H1 (cell line): ENCODE measurements at places on chromosomes 2 and 18.

DNA sequence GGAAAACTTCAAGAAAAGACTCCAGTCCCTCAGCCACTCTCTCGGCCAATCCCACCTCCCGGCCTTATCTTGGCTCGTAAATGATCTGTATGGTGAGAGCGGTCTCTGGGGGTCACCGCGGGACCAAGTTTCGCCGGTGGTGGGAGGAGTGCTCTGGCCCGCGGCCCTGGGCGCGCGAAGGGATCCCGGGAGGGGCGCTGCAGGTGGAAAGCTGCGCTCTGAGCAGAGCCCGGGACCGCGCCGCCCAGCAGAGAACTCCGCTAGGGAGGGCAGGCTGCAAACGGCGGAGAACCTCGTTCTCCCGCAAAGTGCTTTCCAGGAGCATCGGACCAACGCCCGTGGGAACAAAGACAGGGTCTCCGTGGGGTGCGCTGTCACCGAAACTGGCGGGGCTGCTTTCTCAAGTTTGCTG, 622 bp downstream of the LRP2 start:
- H3K36me3 ChIP-seq = no peaks in the 10 kb centered on the region
- no peak overlapping the region for H3K27ac ChIP-seq
- DNase-seq = no peak
- peaks cover 11% of the 10 kb centered on the region for H3K4me1 ChIP-seq

DNA sequence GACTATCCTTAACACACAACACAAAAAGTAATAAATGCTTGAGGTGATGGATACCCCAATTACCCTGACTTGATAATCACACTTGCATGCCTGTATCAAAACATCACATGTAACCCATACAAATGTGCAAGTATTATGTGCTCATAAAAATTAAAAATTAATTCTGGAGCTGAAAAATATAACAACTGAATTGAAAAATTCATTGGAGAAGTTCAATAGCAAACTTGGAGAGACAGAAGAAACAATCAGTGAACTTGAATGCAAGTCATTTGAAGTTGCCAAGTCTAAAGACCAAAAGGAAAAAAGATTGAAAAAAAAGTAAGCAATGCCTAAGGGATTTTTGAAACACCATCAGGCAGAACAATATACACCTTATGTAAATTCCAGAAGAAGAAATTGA, 79.4 kb downstream of the FSIP2 start:
- no peaks in the 10 kb centered on the region for H3K27me3 ChIP-seq
- DNase-seq = no peak
- H3K4me3 ChIP-seq = no peak overlapping the region
- no peaks in the 10 kb centered on the region for H3K4me1 ChIP-seq
- no peaks in the 10 kb centered on the region for H3K36me3 ChIP-seq

DNA sequence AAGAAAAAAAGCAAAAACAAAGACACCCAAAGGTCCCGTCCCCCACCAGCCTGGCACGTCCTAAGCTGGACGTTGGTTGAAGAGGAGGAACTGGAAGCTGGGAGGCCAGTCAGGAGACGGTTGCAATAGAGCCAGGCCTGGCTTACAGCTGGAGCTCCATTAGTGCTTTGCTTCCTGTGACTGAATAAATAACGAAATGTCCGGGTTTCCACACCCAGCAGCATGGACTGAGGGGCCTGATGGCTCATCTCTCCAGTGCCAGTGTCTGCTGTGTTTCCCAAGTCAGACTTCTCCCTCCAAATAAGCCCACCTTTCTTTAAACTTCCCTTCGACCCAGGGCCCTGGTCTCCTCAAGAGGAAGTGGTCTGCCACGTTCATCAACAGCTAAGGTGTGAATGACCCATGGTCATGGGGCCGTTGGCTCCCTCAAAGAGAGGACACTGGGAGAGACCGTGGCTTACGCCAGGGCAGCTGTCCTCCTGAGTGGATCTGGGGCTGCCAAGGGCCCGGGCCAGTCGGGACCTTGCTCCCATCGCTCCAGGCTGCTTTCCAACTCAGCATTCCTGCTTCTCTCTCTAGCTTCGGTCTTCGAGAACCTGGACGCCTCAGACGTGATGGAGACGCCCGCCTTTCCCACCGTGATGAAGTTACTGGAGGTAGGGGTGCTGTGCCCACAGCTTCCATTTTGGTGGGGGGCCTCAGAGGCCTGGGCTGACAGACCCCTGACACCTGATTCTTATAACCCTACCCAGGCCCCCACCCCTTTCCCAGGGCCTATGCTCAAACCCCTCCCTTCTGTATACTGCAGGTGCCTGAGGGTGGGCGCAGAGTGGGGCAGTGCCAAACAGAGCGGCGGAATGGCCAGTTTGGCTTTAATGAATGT, 44.9 kb downstream of the MYO7B start:
- H3K4me1 ChIP-seq = no peaks in the 10 kb centered on the region
- peak; percentile 33 for DNase-seq
- H3K4me3 ChIP-seq = no peak overlapping the region
- H3K36me3 ChIP-seq = no peaks in the 10 kb centered on the region
- no peaks in the 10 kb centered on the region for H3K27me3 ChIP-seq

GRCh38 chr18:47881752-47882455, 48.6 kb downstream of the SMAD2 start:
- no peak overlapping the region for H3K27ac ChIP-seq
- H3K4me1 ChIP-seq = no peaks in the 10 kb centered on the region
- H3K36me3 ChIP-seq = peaks cover 25% of the 10 kb centered on the region; the same call in 1 of the 2 replicates

GRCh38 chr2:231581328-231581727, 11.3 kb upstream of the TEX44 start:
- H3K27me3 ChIP-seq = no peaks in the 10 kb centered on the region
- H3K4me1 ChIP-seq = peaks cover 20% of the 10 kb centered on the region
- DNase-seq = no peak

DNA sequence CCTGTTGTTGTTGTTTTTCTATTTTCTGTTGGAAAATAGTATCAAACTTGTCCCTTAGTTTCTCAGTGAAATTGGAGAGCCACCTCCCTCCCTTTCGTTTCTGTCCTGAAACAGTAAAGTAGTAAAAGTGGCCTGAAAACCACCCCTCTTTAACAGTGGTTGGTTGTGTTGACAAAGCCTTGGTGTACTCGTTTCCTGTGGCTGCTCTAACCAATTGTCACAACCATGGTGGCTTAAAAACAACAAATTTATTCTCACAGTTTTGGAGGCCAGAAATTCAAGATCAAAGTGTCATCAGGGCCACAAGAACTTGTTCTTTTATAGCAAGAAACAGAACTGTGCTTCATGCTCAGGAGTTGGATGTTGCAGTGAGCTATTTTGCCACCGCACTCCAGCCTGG, 4.0 kb upstream of the DYSF start:
- DNase-seq = no peak
- no peak overlapping the region for H3K27ac ChIP-seq
- H3K4me1 ChIP-seq = peaks cover 6% of the 10 kb centered on the region
- no peaks in the 10 kb centered on the region for H3K36me3 ChIP-seq
- no peak overlapping the region for H3K4me3 ChIP-seq

- H3K4me1 ChIP-seq = peaks cover 12% of the 10 kb centered on the region
- DNase-seq = no peak
- H3K27ac ChIP-seq = no peak overlapping the region
- no peaks in the 10 kb centered on the region for H3K36me3 ChIP-seq
- no peaks in the 10 kb centered on the region for H3K27me3 ChIP-seq
- H3K4me3 ChIP-seq = no peak overlapping the region
Measured at GRCh38 chr2:16215902-16216557, 275.7 kb downstream of the MYCN start.

DNA sequence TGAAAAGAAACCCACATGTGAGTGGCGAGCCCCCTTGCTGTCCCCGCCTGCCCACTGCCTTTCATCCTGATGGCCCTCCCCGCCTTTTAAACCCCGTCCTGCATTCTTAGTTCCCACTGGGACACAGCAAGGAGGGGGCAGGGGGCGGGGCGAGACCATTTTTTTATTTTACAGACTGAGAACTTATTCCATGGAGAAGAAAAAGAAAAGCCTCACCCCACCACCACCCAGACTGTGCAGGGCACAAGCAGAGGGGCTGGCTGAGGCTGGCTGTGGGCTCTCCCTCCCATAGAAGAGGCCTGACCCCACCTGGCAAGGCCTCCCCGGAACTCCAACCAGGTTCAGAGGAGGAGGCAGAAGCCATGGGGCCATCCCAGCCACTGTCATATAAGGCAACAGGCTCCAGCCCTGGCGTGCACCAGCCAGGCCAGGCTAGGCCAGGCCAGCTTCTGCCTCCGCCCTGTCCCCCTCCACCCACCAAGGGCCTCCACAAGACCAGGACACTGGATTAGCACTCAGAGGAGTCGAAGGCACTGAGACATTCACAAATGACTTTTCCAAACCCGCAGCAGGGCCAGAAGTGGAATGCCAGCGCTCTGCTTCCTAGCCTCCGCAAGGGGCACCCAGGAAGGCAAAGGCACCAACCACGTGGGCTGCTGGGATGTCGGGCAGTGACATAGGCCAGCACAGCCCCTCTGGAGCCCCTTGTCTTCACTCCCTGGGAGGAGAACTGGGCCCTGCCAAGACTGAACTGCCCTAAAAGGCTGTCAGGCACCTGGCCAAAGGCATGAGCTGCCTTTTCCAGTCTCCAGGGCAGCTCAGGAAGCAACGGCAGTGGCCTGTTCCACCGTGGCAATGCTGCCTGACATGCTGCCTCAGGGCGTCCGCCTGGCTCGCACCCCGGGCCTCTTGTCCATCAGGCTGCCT, 37.5 kb upstream of the SEMA4C start:
- H3K27ac ChIP-seq = no peak overlapping the region
- H3K27me3 ChIP-seq = no peaks in the 10 kb centered on the region
- H3K4me3 ChIP-seq = peak overlapping the region; percentile 5; the same call in 1 of the 2 replicates

DNA sequence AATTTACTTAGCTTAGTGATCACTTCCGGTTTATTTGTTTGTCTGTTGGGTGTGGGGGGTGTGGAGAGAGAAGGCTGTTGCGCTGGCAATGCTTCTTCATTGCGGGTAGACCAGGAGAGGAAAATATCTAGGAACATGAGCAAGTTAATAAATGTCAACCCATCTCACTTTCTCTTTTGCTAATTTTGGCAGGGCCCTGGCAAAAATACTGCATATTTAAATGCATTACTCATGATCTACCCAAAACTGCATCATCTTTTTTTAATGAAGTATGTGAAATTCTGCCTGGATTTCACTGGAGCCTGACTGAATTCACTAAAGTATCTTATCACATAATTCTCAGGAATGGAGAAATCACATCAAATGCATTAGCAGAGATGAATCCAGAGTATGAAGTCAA, 1131.0 kb upstream of the NXPH2 start:
- H3K4me3 ChIP-seq = no peak overlapping the region
- no peak for DNase-seq

GRCh38 chr2:128502638-128503246, 184.1 kb upstream of the HS6ST1 start:
- DNase-seq = no peak
- no peak overlapping the region for H3K27ac ChIP-seq
- H3K36me3 ChIP-seq = no peaks in the 10 kb centered on the region
